ENCODE measurements at places on chromosomes 13 and 19.

DNA sequence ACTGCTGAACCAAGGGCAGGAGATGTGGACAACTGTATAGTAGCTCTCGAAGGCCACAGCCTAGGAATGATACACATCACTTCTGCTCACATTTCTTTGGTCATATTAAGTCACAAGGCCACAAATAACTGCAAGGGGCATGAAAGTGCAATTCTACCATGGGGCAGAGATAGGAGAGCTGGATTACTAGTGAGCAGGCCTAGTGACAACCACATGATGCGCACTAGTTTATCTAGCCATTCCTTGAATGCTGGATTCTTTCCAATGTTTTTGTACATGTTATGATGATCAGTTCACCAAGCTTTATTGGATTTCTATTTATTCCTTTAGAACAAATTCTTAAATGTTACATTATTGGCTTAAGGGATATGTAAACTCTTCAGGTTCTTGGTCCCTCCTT lies 100.7 kb downstream of the MIPEP start:
- no peak for DNase-seq

- no peak for DNase-seq
Measured at GRCh38 chr13:51874651-51875050, 12.9 kb downstream of the CCDC70 start.

- no peak for DNase-seq
Measured at GRCh38 chr19:51093101-51093500, 10.4 kb upstream of the KLK14 start.

- DNase-seq: no peak
Measured at GRCh38 chr19:16071072-16071691, 5.1 kb upstream of the TPM4 start.

DNA sequence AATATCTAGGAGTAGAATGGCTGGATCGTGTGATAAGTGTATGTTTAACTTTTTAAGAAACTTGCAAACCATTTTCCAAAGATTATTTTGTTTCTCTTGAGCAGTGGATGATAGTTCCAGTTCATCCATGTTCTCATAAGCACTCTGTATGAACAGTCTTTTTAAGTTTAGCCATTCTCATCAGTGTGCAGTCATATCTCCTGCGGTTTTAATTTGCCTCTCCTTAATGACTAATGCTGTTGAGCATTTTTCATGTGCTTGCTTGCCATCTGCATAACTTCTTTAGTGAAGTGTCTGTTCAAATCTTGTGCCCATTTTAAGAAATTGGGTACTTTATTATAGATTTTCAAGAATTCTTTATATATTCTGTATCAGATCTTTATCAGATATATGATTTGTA lies 58.6 kb downstream of the WASF3 start:
- no peak for DNase-seq

DNA sequence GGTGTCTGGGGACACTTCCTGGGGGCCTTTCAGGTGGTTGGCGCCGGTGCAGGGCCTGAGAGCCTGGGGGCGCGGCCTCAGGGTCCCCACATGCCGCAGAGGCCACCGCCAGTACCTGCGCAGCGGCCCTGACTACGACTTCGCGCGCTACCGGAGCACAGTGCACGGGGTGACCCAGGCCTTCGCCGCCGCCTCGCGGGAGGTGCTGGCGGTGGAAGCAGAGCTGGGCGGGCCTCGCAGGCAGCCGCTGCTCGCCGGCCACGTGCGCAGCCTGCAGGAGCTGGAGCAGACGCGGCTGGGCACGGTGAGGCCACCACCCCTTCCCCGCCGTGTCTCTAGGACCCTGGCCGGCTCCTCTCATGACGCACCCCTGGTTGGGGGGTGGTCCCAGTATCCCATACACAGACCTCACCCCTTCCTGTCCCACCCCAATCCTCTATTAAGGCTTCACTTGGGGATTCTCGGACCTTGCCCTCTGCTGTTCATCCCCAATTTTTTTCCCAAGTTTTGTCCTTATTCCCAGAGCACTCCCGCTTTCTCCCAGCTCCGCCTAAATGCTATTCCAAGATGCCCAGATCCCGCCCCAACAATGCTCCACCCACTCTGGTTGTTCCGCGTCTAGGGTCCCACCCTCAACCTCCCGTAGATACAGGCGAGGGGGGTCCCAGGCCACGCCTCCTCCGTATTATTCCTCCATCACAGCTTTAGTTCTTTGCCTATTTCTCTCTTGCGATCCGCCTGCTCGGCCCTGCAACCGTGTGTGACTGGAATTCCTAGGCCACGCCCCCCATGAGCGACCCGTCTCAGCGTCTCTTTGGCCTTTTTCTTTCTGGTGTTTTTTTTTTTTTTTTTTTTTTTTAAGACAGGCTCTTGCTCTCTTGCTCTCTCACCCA lies 1.0 kb downstream of the REX1BD start:
- DNase-seq: peak; percentile 46

GRCh38 chr13:91405240-91405639 lies 6.8 kb downstream of the GPC5 start:
- no peak for DNase-seq

- DNase-seq: no peak
Measured at GRCh38 chr13:48275507-48275906, 28.0 kb upstream of the RB1 start.

- DNase-seq: no peak
Measured at GRCh38 chr13:64041296-64041695, 2625.6 kb upstream of the PCDH20 start.

GRCh38 chr13:99566125-99567083 lies 65.1 kb downstream of the TM9SF2 start:
- DNase-seq: no peak

- DNase-seq: no peak
Measured at GRCh38 chr19:57110592-57111328, 9.0 kb upstream of the USP29 start.

- no peak for DNase-seq
Measured at GRCh38 chr19:5480427-5480836, 25.2 kb downstream of the ZNRF4 start.

Measured in stimulated activated CD4-positive, alpha-beta T cell treated with anti-CD3 and anti-CD28 coated beads, Interleukin-15, amount 100 ng/mL, for 1 hour (primary cell).